Dorsolateral prefrontal cortex (tissue), 122 donors: ENCODE measurements at places on chromosomes 13 and 19. TPM values are rescaled to one million over a fixed set of nuclear protein-coding genes. Genes with fewer than 3 reads are reported as not detected.

- no peak for DNase-seq
These were observed 189.6 kb upstream of the CSNK1A1L start for GRCh38 chr13:37295071-37295470.

GRCh38 chr19:29318581-29318980 is 105.6 kb upstream of the UQCRFS1 start:
- DNase-seq = no peak

DNA sequence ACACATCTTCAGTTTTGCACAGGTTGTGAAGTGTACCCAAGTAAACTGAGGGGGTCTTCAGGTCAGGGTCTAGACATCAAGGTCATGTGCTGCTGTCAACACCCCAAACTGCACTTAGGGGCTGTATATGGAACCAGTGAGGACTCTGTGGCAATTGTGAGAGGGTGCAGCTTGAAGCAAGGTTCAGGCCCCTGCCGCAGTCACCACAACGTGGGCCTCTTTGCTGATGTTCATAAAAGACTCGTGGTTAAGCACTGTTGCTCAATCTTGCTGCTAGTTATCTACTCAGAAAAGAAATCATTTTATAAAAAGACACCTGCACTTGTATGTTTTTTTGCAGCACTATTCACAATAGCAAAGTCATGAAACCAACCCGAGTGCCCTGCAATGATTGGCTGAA is 907.4 kb downstream of the UQCRFS1 start:
- no peak for DNase-seq

GRCh38 chr13:95480131-95480545 is 72.4 kb upstream of the CLDN10 start:
- no peak for DNase-seq

DNA sequence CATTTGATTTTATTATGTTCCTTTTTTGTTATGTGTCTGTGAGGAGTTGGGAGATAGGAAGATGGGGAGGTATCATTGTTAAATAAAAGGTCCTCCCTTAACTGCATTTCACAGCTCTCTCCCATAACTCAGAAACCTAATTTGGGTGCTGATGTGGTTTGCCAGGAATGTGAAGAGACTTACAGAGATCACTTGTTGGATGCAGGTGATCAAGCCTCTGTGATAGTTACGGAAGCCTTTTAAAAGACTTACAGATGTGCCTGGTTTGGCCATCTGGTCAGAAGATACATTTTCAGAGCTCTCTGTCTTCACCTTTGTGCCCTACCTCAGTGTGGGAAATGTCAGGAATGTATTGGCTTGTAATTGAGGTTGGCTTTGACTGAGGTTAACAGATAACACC is 146.1 kb downstream of the STOML3 start:
- DNase-seq = no peak

GRCh38 chr19:20503476-20503875 is 62.1 kb downstream of the ZNF737 start:
- DNase-seq = no peak

DNA sequence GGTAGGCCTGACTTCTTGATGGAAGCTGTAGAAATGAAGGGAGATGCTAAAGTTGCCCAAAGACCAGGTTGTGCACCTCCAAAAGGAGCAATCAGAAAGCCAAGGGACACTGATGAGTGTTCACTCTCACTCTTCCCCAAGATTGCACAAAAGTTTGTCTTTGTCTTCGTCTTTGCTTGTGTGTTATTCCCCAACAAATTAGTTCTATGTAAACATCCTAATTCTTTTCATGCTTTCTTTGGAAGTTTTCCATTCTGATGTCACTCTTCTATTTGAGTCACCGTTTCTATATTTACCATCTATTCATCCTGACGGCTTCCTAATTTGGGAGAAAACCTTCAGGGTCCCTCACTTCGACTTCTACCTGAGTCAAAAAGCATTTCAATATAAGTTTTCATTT is 3.7 kb upstream of the TMEM272 start:
- DNase-seq = no peak

Gene METTL21C
- 0.72 TPM for total RNA-seq

Gene SIGLEC10
- 9.9 TPM for total RNA-seq

Gene TRAPPC5
- total RNA-seq = 106 TPM
